ENCODE measurements at places on chromosomes 6 and 20. TPM values are rescaled to one million over a fixed set of nuclear protein-coding genes. Genes with fewer than 3 reads are reported as not detected.

MPIG6B gene
- not detected for total RNA-seq

OR2B6 gene
- total RNA-seq: not detected

THEMIS gene
- 1.6 TPM for total RNA-seq

SLC22A2 gene
- total RNA-seq: not detected

SLC32A1 gene
- not detected for total RNA-seq

HFE gene
- total RNA-seq: 10.1 TPM

KCNK5 gene
- total RNA-seq: 0.41 TPM

TNFRSF6B gene
- 98.9 TPM for total RNA-seq

DEFB128 gene
- total RNA-seq: not detected

IMPG1 gene
- not detected for total RNA-seq

DEFB124 gene
- total RNA-seq: not detected

DUSP15 gene
- total RNA-seq: 3.9 TPM

CDH22 gene
- not detected for total RNA-seq

TFAP2D gene
- total RNA-seq: not detected

MYB gene
- not detected for total RNA-seq

PLCB4 gene
- 24.1 TPM for total RNA-seq

KCNS1 gene
- total RNA-seq: not detected

VSX1 gene
- total RNA-seq: not detected

SOD2 gene
- total RNA-seq: 138 TPM

SH3BGRL2 gene
- total RNA-seq: 29.1 TPM

HSPA12B gene
- total RNA-seq: 6.5 TPM

MYO6 gene
- 23.8 TPM for total RNA-seq

DDO gene
- 1.6 TPM for total RNA-seq
